ENCODE measurements at places on chromosomes 12 and 14. TPM values are rescaled to one million over a fixed set of nuclear protein-coding genes. Genes with fewer than 3 reads are reported as not detected.

NAB2 gene
- total RNA-seq, result 25.6 TPM

DMAC2L gene
- total RNA-seq, result 11.4 TPM

TAMALIN gene
- total RNA-seq, result 13.0 TPM

MANSC1 gene
- 6.9 TPM for total RNA-seq

GRCh38 chr14:79165471-79166090 lies 995.4 kb downstream of the NRXN3 start:
- DNase-seq, result no peak

- no peak for DNase-seq
These were observed 22.3 kb downstream of the DDX24 start for GRCh38 chr14:94058674-94059138.

- DNase-seq, result no peak
These were observed 246.7 kb upstream of the FKBP4 start for GRCh38 chr12:2548081-2548480.

- DNase-seq, result no peak
These were observed 37.7 kb downstream of the GYS2 start for GRCh38 chr12:21566907-21567394.

GRCh38 chr12:106431839-106432411 lies 74.4 kb downstream of the POLR3B start:
- no peak for DNase-seq

Data from urinary bladder (tissue), 4 donors.